ENCODE measurements at places on chromosomes 2 and 18. TPM values are rescaled to one million over a fixed set of nuclear protein-coding genes. Genes with fewer than 3 reads are reported as not detected.

- DNase-seq: no peak
Measured at GRCh38 chr2:33335516-33335915, 140.9 kb upstream of the RASGRP3 start.

- DNase-seq: peak; percentile 34
Measured at GRCh38 chr2:113886479-113887008, 3.3 kb upstream of the ACTR3 start.

GRCh38 chr18:59748628-59749360, 51.6 kb upstream of the CCBE1 start:
- no peak for DNase-seq

DNA sequence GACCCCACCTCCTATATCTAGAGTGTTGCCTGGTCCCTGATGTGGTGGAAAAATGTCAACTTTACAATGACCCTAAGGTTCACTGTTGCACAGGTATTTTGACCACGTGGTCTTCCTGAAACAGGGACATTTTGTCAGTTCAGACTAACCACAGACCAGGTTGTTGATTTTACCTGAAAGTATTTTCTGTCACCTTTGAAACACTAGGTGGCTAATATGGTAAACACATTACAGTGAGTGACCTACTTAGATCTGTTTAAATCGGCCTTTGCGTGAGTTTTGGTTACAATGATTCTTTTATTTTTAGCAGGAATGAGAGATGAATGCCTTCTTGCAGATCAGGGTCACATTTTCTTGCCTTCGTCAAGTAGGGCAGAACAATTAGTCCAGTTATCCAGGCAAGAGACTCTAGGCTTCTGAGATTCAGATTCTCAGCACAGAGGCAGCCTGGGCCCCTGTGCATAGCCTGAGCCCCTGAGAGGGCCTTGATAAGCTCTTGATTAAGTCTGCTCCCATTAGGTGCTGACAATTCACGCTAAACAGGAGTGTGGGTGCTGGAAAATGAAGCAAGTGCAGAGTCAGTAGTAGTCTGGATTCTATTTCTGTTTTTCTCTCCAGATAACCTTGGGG, 226.2 kb downstream of the KCNS3 start:
- DNase-seq: no peak

DNA sequence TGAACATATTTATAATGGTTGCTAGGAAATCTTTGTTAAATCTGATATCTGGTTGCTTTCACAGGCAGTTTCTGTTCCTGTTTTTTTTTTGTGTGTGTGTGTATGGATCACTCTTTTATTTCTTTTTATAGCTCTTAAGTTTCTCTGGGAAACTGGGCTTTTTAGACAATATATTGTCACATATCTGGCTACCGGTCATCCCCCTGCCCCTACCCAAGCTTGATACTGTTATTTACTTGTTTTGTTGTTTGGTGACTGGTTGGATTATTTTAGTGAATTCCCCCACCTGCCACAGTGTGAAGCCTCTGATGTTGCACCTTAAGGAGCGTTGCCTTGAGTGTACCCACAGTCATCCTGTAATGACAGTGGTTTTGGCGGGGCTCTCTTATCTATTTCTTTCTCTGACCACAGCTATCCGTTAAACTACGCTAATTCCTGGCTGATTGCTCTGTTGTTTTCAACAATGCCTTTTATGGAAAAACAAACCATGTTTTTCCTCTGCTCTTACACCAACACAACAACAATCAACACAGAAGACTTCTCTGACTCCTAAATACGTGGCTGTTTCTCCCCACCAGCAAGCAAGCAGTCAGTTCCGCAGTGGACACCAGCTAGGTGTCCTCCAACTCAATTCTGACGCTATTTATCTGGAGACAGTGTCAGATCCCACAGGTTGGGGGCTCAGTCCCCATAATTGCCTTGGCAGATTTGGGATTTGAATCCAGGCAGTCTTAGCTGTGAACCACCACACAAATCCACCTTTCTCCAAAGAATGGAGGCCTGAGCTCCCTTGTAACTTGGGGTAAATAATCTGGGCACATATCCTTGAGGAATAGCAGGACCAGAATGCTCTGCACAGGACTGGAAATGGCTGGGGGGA, 10.9 kb downstream of the GNLY start:
- DNase-seq: peak; percentile 60

DNA sequence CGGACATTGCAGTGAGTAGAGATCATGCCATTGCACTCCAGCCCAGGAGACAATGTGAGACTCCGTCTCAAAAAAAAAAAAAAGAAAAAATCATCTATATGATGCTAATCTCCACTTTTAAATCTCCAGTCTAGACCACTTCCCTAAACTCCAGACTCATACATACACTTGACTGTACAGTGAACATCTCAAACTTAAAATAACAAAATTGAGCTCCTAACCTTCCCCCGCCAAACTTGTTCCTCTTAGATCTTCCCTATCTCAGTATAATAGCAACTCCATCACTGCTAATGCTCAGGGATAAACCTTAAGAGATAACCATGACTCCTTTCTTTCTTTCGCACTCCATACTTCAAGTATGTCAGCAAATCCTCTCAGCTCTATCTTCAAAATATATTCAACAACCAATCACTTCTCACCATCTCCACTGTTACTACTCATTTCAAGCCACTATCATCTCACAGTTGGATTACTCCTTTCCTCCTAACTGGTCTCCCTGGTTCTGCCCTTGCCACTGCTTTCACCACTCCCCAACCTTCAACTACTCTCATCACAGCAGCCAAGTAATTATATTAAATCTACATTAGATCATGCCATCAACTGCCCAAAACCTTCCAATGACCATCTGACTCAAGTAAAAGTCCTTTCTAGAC, 12.0 kb downstream of the MEMO1 start:
- DNase-seq: no peak

DNA sequence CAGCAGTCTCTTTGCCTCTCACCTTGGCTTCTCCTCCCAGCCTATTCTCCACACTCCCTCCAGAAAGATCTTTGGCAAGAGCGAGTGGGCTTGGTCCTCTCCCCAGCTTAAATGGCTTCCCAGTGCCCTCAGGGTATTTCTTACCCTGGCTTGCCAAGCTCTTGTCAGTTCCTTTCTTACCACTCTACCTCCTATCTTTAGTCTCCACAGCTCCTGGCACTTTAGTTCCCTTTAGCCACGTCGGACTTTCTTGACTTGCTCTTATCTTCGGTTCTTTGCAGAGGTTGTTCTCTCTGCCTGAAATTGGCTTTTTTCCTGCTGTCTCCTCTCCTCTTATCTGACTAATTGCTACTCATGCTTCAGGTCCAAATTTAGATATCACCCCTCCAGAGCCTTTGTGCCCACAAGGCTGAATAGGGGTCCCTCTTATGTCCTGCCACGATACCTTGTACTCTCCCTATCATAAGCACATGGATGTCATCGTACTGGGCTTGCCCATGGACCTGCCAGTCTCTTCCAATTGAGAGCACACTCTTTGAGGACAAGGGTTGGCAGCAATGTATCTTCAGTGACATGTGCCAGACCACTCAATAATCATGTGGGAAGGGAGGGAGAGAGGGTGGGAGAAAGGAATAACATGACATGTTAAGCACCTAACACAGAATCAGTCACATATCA, 131.7 kb upstream of the CTAGE1 start:
- DNase-seq: no peak

GRCh38 chr18:61894751-61895524, 2.1 kb upstream of the RNF152 start:
- no peak for DNase-seq

- no peak for DNase-seq
Measured at GRCh38 chr2:53423465-53423864, 344.1 kb upstream of the CHAC2 start.

DNA sequence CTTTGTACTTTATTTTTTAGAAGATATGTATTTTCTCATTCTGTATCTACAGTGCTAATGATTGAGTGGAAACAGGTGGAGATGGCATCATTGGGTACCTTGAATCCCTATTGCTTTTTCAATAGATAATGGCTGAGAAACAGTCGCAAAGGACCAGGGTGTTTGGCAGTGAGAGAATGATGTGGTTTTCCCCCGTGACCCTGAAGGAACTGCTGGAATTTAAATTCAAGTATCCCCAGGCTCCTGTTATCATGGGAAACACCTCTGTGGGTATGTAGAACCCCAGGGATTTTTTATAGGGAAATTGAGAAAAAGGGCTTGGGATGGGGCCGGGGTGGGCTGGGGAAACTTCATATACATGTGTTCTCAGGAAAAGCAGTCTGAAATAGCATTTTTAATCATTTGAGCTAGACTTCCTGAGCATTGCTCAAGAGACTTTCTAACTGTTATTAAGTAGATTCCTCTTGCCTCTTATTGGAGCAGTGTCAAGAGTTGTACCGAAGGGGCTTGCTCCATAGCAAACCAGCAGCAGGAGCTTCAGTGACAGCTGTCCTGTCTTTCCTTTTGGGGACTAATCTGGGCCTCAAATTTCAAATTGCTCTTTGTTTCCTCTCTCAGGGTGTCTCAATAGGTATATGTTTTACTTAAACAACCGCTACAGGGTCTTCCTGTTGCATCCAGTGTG, 18.9 kb downstream of the AOX1 start:
- DNase-seq: no peak

The GREB1L gene
- not detected for total RNA-seq

The ASB18 gene
- total RNA-seq: not detected
